ENCODE measurements at places on chromosomes 6 and 20.
A peak's percentile ranks its signal among the peaks of the same experiment; 100 is the strongest.

- DNase-seq: no peak
Measured at GRCh38 chr6:21508753-21509152, 84.8 kb upstream of the SOX4 start.

GRCh38 chr6:85322446-85323105 is 127.3 kb upstream of the NT5E start:
- no peak for DNase-seq

- no peak for DNase-seq
Measured at GRCh38 chr20:1887321-1887720, 7.9 kb upstream of the SIRPA start.

DNA sequence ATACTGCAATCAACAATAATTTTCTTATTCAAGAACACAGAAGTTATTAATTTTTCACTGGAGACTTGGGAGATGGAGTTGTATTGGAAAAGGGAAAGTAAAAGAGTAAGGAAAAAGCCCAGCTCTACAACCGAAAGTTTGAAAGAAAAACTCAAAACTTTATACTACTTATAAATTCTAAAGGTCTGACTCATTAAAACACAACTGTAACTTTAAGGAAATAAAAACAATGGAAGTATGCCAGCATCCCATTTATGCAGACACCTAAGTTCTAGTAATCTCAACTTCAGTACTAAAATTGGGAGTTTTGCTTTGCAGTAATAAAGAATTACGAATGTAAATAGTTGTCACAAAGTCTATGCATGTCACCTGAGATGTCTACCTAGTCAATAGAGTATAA is 80.6 kb downstream of the IRAK1BP1 start:
- peak; percentile 57 for DNase-seq

GRCh38 chr6:152575621-152576150 is 61.5 kb downstream of the SYNE1 start:
- DNase-seq: no peak
